Stimulated activated CD4-positive, alpha-beta T cell treated with anti-CD3 and anti-CD28 coated beads, TNF-alpha, amount 100 ng/mL, for 1 hour (primary cell): ENCODE measurements at places on chromosomes 2 and 18.
A peak's percentile ranks its signal among the peaks of the same experiment; 100 is the strongest.

- DNase-seq = no peak
These were observed 218.8 kb downstream of the HAUS1 start for GRCh38 chr18:46322941-46323340.

- DNase-seq = peak; percentile 65
These were observed 50.3 kb downstream of the ARL4C start for GRCh38 chr2:234446404-234447076.

DNA sequence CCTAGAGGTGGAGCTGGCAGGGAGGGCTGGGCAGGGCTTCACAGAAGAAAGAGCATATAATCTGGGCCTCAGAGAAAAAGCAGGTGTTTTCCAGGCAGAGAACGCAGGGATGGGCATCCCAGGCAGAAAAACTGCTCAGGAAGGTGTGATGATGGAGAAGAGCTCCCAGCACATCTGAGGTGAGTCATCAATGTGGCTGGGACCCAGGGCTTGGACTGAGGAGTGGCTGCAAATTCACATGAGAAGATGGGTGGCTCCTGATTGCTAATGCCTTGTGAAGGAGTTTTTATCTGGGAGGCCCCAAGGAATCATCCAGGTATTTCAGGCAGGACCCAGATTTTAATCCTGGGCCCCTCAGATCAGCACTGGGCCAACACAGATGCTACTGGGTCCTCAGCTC lies 10.2 kb downstream of the IL1F10 start:
- no peak for DNase-seq

DNA sequence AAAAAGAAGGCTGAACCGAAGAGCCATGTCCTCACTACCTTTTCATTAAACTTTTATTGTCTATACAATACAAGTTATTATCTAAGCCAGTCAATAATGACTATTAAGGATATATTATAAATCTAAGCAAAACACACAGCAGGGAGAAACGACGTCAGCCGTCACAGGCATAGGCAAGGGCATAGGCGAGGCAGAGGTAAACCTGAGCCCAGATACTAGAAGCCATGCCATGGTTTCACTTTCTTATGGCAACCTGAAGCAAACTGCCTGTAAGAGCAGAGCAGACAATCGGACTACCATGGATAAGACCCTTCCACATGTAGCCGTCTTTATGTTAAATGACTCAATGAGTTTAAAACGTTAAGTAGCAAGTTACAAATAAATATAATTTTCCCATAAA lies 238.5 kb upstream of the ZNF521 start:
- no peak for DNase-seq

GRCh38 chr18:36311026-36311570 lies 13.6 kb downstream of the FHOD3 start:
- no peak for DNase-seq

DNA sequence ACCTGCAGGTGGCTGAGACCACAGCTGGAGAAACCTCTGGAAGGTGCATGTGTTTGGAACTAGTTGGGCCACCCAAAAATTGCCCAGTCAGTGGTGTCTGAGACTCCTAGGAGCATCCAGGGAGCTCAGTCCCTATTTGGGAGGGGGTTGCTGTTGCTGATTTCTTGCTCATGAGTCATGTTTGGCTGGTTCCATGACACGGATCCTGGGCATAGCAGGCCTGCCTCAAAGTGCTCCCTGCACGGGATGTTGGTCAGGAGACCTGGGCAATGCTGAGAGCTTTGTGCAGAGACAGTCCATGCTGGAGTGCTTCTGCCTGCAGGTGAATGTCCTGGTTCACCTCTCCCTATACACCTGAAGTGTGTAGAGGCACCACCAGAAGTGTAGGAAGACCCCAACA lies 194.2 kb downstream of the GLI2 start:
- DNase-seq = no peak

- no peak for DNase-seq
These were observed 526 bp downstream of the CHN1 start for GRCh38 chr2:175004730-175004979.

DNA sequence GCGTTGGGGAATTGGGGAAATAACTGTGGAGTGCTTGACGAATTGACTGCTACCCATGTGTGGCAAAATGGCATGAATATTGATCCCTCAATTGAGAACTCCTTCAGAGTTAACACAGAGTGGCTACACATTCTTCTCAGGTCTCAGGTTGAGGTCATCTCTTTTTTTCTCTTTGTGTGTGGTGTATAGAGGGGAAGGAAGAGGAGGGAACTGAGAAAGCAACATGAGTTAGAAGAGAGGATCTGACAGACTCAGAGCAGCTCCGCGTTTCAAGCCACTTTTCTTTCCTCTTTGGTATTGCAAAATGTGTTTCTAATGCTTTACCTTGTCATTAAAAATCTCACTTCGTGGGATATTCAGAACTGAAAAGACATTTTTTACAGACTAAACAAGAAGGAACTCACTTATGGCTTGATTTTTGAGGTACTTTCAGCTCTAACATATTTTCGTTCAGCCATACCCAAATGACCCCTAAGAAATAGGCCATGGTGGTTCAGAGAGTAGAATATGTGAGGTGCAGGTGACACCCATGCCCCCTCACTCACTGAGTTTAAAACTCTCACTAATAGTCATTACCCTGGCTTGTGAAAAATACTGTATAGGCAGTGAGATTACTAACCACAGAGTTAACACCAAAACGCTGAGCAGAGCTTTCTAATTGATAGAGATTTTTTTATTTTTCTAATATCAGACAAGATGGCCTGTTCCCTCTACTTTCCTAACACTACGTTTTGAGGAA lies 22.5 kb downstream of the STAT4 start:
- no peak for DNase-seq

GRCh38 chr18:2961821-2962220 lies 51.1 kb downstream of the LPIN2 start:
- no peak for DNase-seq

GRCh38 chr2:65450393-65450792 lies 18.0 kb upstream of the SPRED2 start:
- DNase-seq = no peak

GRCh38 chr18:13136056-13136903 lies 82.3 kb upstream of the LDLRAD4 start:
- no peak for DNase-seq

- no peak for DNase-seq
These were observed 36.5 kb downstream of the ROCK2 start for GRCh38 chr2:11307764-11308415.

DNA sequence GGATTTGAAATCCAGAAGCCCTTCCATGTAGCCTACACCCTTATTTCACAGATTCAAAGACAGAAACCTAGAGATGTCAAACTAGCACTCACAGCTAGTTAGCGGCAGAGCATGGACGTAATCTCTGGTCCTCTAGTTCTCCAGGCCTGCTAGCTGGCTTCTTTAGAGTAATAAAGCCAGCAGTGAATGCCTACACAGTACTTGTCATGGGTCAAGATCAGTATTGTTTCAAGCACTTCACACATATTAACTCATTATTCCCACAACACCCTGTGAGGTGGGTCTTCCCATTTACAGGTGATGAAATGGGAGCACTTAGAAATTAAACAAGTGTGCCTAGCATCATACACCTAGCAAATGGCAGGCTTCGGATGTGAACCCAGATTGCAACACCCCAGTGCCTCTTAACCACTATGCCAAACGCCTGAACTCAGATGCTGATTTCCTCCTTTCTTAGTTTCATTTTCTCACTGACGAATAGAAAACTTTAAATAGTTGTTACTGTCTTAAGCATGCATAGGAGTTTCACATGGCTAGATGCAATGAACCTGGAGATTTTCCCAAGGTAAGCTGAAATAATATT lies 14.5 kb upstream of the ZBTB14 start:
- no peak for DNase-seq

- DNase-seq = no peak
These were observed 94.3 kb downstream of the OLA1 start for GRCh38 chr2:174153757-174154680.

- no peak for DNase-seq
These were observed 84.9 kb downstream of the SLC8A1 start for GRCh38 chr2:40367032-40367431.

DNA sequence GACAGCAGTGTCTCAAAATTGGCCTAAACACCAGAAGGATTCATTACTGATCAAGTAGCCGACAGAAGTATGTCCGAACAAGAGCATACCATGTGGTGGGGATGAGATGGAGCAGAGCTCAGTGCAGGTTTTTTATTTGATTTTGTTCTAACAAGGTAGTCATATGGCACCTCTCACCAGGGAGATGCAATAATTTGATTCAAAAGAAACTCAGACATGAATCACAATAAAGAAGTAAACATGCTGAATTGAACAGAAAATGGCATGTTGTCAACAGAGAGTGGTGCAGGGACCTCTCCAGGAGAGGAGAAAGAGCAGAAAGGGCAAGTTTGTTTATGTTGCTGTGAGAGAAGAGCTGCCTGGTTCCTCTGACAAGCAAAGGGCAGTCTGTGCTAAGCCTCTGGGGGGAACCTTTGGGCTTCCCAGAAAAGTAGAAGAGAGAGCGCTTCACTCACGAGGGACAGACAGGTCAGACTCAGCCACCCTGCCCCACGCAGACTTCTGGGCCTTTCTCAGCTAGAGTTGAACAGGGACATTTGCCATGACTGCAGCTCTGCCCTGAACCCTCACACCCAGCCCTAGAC lies 351.3 kb upstream of the RAB12 start:
- DNase-seq = no peak

- no peak for DNase-seq
These were observed at the start of gene BAZ2B for GRCh38 chr2:159616286-159616701. Gene BAZ2B, minus strand, starts transcription at chr2:159616548. Its CDS starts 137,829 bp downstream, at chr2:159478719.

DNA sequence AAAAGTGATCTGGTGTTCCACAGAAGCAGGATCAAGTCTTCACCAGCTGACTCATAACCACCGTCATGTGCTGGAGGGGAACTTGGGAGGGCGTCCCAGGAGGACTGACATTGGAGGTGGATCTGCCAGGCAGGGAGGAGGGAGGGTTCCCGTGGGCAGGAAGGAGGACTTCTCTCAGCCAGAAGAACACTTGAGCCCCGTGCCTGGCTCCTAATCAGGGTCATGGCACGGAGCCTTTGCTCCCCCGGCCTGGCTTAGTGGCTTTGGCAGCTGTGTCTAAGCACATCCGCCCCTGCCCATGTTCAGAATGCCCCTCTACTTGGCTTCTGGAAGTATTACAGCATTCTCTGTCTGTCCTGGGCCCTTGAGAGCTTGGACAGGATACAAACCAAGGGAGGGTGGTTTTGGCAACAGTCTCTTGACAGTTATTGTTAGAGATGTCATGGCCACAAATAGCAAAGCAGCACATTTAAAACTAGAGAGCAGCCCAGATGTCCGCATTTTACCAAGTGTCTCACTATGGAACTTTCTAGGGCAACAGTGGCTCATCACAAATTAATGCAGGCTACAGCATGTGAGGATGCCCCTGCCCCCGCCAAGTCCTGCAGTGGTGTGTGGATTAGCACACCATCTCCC lies 11.5 kb downstream of the PPP1R7 start:
- no peak for DNase-seq

DNA sequence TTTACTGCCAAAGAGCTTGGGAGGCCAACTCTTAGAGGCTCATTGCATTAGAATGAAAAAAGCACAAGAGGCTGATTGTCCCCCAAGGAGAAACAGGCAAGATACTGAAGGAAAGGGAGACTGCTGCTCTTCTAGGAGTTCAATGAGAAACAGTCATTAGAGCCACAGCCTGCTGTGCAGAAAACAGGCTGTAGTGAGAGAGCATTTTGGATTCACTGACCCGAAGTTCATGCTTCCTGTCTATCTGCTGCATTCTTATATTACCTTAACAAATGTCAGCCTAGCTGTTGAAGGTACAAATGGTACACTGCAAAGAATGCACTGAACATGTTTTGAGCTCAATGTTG lies 423.3 kb downstream of the SETBP1 start:
- DNase-seq = no peak

DNA sequence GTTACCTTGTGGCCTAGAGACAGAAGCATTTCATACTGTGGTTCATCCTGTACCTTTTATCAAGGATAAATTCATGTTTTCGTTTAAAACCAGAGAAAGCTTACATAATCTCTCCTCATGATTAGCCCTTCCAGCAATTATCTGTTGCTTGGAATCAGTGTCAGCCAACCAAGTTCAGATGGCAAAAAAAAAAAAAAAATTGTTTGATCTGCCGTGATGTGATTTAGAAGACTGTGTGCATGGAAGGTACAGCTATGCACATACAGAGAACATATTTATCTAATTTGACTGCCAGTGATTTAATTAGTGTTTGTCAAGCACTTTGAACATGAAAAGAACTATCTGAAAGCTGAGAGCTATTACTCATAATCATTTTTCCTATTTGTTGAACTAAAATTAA lies 180.9 kb downstream of the ZEB2 start:
- no peak for DNase-seq

GRCh38 chr18:35441857-35442595 lies 55.7 kb downstream of the INO80C start:
- no peak for DNase-seq

GRCh38 chr2:41937464-41937906 lies 110.3 kb upstream of the PKDCC start:
- no peak for DNase-seq

GRCh38 chr2:11123856-11124759 lies 31.2 kb upstream of the SLC66A3 start:
- peak; percentile 68 for DNase-seq

GRCh38 chr2:209976698-209977385 lies 25.6 kb upstream of the RPE start:
- DNase-seq = no peak

GRCh38 chr2:112706170-112706664 lies 14.6 kb upstream of the NT5DC4 start:
- DNase-seq = no peak

DNA sequence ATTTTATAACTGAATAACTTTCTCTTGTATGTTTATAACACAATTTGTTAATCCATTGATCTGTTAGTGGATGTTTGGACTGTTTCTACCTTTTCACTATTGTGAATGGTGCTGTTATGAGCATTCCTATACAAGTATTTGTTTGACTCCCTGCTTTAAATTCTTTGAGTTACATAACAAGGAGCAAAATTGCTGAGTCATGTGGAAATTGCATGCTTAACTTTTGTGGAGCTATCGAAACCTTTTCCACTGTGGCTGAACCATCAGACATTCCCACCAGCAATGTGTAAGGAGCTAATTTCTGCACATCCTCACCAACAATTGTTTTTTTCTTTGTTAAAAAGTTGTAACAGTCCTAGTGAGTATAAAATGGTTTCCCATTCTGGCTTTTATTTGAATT lies 415.5 kb downstream of the CBLN2 start:
- DNase-seq = no peak

DNA sequence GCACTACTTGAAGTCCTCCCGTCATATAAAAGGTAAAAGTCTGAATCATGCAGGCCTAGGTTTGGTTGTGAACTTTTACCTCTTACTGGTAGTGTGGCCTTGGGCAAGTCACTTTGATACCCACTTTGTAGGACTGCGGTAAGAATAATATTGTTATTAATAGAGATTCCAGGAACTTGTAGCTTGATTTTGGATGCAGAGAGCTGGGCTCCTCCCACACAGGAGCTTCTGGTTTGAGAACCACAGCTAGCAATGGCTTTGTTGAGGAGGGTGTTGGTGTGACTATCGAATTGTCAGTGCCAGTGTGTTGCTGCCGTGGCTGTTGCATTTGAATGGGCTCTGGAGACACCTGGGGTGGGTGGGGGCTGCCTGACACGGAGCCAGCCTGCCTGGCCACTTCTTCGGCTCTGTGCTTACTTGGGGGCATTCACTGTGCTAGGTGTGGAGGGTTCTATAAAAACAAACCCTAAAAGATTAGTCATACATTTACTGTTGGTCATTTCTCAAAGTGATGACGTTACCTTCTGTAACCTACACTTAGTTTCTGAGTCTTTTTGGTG lies 38.5 kb downstream of the ASAP2 start:
- no peak for DNase-seq
